Fibroblast of skin of left biceps (primary cell): ENCODE measurements at places on chromosomes 3 and 15.

GRCh38 chr3:177521305-177521704, 324.0 kb upstream of the TBL1XR1 start:
- no peak for DNase-seq

DNA sequence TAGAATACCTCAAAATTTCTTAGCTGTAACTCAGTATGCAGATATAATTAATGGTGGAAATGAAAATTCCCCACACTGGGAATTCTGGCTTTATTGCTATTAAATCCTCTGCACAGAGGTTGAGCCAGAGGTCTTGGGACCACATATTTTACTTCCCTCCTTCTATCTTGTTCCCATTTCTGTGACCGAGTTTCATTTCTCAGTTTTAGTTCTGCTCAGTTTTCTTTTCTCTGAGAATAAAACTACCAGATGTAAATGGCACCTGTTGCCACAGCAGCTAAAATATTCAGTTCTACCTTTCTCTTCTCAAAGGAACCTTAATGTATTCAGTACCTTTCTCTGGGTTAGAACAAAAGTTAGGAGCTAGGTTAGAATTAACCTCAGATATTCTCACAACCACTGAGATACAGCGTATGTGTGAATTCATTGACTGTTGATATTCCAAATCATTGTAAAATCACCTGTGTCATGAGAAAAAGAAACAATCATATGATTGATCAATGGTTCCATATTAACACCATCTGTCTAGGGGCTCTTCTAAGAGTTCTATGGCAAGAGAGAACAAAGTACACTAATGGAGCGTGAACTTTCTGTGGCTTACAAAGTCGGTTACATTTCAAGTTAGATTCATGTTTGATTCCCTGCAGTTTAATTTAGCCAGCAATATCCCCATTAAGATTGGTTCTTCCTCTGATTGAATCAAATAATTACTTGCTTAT, 374.1 kb downstream of the EFHB start:
- DNase-seq: no peak

GRCh38 chr15:22861161-22861560, 22.7 kb downstream of the NIPA2 start:
- DNase-seq: no peak

GRCh38 chr15:79643393-79643792, 211.3 kb downstream of the MINAR1 start:
- DNase-seq: no peak

GRCh38 chr3:156604642-156605144, 49.8 kb upstream of the SSR3 start:
- no peak for DNase-seq

DNA sequence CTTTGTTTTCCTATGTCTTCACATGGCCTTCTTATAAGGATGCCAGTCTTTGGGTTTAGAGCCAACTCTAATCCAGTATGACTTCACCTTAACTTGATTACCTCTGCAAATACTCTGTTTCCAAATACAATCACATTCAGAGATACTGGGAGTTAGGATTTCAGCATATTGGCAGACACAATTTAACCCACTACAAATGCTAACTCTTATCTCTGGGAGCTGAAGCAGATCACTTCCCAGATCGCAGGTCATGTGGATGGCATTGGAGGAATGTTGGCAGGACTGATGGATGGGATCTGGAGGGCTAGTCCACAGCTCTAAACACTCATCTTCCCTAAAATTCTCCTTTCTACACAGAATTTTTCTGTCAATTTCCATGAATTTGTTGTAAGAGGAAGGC, 46.2 kb upstream of the ADGRG7 start:
- no peak for DNase-seq

DNA sequence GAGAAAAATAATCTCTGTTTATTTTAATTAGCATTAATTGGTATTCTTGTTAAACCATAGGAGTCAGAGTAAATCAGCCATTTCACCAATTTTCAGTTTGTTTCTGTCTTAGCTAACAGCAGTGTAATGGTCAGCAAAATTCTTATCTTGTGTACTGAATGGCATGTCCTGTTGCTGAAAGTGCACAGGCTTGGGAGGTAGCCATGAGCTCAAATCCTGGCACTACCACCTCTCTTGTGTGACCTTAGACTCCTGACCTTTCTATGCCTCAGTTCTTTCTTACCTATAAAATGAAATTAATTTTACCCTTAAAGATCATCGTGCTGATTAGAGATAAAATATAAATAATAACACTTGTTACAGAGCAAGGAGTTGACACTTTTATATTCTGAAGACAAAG, 35.8 kb downstream of the MLH1 start:
- no peak for DNase-seq
